ENCODE measurements at places on chromosomes 12 and 14.

DNA sequence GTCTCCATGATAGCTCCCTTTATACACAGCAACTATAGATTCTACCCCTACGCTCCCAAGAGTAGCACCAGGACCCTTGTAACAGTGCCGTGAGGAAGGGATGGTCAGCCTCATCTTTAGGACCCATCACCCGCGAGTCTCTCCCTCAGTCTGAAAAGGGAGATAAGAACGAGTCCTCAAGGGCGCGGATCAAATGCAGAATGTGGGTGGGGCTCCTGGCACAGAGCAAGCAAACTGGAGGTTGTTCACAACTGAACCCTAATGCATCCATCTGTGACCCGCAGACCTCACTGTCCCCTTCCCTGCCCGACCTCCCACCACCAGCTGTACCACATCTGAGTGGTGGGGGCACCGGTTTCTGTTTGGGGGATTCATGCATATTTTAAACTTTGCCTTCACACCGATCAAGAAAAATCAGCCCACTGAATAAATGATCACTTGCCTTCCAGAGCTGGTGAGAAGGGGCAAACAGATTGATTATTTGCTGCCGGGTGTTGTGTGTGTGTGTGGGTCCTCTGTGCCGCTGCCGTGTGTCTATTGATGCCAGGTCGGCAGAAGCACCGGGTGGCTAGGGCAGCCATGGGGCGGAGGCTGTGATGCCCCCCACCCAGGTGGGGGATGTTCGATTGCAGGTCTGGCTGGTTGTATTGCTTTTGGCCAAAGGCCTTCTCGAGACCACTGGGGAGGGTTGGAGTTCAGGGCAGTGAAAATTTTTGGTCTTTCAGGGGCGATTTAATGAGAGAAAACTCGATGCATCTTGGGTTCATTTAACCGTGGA, 35.7 kb upstream of the BEGAIN start:
- DNase-seq, result no peak

DNA sequence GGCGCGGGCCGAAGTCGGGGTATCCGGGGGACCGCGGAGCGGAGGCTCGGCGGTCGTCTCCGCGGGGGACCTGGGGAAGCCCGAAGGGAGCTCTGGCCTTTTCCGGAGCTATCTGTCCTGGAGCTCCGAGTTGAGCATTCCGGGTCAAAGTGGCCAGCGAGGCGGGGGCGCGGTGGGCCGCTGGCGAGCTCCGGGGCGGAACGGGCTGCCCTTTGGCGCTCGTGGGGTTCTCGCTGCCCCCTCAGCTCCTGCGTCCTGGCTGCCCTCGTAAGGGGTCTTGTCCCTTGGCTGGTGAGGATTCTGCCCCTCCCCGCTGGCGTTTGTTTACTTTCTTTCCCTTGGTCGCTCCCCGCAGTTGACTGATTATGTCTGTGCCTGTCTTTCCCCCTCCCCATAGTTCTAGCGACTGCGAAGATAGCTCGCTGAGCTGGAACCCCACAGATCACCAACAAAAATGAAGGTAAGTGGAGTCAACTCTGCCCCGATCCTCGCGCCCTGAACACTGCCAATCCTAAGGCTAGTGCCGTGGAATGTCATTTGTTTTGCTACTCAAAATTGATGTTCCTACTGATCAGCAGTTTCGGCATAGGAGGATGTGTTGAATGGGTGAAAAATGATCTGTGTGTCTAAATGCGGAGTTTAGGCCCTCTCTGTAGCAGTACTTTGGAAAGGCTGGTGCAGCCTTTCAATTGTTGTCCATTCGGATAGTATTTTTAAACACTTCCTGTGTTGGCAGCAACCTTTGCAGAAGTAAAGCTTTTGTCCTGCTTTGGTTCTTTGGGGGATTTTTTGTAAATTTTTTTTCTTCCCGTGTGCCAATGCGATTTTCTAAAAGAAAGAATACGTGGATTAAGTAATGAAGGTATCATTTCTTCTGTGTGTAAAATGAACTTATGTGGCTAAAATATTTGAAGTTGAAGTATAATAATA, 1.3 kb downstream of the ARID4A start:
- DNase-seq, result peak; percentile 43

DNA sequence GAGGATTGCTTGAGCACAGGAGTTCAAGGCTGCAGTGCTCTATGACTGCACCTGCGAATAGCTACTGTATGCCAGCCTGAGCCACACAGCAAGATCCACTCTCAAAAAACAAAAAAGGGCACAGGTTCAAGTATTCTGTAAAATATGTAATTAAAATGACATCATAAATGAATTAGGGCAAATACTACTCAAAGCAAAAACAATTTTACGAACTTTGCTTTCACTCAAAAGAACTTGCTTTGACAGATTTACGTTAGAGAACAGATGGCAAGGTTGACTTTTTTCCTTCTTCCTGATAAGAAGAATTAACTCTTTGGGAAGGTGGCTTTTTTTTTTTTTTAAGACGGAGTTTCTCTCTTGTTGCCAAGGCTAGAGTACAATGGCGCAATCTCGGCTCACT, 44.0 kb upstream of the EAPP start:
- no peak for DNase-seq

- DNase-seq, result peak; percentile 14
These were observed 94.3 kb downstream of the FUT8 start for GRCh38 chr14:65506801-65507200.

GRCh38 chr12:94753036-94753679, 102.8 kb upstream of the TMCC3 start:
- peak; percentile 48 for DNase-seq

DNA sequence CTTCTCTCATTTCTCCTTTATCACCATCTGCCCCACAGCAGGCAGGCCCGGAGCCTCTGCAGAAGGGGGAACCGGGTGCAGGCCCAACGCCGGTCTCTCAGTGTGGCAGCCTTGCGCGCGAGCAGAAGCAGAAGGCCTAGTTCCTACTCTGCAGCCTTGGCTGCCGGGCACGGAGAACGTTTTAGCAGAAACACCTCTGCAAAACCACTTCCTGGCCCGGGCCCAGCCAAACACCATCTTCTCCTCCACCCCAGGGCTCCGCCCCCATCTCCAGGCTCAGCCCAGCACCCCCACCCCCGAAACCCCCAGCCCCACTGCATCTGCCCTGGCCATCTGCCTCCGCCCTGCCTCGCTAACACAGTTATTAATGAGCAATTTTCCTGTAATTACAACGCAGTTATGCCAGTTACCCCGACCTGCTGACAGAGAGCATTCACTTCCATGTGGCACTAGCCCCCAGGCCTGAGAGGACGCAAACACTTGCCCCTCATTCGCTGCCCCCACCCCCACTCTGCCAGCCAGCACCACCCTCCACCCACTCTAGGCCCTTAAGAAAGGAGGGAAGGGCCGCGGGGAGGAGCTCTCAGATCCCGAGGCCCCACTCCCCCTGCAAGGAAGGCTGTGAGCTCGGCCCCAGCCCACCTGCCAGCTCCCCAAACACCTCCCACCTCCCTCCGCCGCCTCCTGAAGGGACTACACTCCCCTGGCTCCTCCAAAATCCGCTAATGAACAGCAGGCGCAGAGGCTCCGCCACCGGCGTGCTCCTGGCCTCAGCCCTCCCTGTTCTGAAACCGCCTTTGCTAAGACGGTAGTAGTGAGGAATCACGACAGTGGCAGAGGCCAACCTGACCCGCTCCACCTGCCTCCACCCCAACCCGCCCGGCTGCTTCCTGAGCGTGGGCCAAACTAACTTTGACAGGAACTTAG, 44.7 kb upstream of the FBRSL1 start:
- DNase-seq, result no peak

DNA sequence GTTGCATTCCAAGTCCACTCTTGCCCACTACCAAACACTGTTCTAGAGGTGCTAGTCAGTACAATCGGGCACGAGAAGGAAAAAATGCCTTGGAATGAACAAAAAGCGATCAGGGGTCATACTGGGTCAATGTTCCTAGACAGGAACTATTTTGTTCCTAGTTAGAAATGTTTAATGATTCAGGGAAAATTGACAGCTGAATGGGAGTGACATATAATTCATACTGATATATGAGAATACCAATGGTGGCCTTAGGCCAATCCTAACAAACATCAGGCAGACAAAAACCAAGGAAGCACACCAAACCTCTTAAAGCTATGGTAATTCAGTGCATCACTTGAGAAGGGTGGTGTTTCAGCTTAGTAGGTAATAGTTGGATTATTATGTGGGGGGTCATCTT, 51.1 kb downstream of the ANAPC7 start:
- DNase-seq, result no peak

GRCh38 chr14:71410578-71411284, 503.5 kb downstream of the PCNX1 start:
- no peak for DNase-seq

DNA sequence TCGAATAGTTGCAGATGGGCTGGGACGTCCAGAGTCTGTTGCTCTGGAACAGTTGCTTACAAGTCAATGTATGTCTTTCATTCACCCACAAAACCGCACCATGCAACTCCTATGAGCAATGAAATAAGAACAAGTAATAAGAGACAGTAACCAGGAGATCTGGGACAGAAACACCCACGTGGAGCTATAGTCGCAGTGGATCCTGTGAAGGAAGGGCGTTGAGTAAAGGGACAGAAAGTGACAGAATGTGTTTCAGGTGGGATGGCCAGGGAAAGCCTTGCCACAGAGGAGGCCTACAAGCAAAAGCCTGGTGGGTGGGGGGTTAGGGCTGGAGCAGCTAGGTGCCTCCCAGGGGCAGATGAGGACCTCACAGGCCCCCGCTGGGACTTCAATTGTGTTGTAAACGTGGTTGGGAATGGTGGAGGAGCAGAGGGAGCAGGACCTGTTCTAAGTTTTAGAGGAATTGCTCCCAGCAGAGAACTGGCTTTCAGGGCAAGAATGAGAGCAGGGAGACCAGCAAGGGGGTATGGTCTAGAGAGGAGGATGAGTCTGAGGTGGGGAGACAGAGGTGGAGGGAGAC, 86.7 kb upstream of the FZD10 start:
- DNase-seq, result no peak

DNA sequence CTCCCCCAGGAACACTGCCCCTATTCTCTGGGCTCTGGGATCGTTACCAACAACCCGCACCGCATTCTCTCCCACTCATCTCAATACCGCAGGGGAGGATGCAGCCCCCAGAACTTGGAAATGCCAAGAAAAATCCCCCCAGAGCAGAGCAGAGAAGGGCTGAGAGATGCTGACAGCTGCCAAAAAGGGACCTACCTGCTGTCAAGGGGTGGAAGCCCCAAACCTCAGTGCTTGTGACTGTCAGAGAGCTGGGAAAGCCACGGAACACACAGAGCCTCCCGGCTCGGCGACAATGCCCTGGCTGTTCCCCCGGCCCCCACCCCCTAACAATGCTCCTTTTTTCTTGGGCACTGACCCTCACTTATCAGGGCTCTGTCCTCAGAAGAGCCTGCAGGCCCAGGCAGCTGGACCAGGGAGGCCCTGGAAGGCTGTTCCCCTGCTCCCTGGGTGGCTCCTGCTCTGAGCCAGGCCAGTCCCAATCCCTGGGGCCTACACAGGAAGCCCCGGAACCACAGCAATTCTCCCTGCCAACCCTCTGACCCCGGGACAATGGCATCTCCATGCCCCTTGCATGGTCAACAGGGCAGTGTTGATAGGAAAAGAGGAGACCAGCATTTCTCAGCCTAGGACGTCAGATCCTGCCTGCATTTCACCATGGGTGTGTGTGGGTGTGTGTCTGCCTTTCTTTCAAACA, 78.9 kb downstream of the ITPK1 start:
- peak; percentile 43 for DNase-seq

DNA sequence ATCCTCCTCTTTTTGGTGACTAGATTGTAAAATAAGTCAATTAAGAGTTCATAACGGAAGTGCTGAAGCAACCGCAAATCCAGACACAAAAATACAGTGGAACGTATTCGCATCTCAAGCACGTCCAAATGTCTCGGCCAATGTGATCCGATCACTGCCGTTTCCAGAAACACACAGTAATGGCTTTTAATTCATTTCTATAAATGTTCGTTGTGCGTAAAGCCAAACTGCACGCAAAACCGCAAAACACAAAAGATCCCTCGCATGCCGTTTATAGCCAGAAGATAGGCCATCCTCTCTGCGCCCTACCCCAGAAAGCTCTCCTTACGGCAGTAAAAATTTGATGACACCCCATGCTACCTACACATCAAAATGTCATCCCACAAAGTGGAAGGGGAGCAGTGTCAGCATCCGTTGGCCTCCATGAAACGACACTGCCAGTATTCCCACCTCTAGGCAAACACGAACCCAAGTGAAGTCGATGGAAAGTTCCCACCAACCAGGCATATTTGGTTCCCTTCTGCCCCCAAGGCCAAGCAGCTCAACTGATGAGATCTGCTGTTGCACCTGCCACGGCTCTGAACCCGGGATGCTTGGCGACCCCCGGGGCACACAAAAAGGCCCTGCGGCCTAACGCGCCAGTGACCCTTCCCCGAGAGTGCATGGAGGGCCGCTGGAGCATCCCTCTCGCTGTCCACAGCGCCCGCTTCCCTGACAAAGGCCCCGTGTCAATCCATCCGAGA, 1.4 kb downstream of the HECTD4 start:
- peak; percentile 43 for DNase-seq

DNA sequence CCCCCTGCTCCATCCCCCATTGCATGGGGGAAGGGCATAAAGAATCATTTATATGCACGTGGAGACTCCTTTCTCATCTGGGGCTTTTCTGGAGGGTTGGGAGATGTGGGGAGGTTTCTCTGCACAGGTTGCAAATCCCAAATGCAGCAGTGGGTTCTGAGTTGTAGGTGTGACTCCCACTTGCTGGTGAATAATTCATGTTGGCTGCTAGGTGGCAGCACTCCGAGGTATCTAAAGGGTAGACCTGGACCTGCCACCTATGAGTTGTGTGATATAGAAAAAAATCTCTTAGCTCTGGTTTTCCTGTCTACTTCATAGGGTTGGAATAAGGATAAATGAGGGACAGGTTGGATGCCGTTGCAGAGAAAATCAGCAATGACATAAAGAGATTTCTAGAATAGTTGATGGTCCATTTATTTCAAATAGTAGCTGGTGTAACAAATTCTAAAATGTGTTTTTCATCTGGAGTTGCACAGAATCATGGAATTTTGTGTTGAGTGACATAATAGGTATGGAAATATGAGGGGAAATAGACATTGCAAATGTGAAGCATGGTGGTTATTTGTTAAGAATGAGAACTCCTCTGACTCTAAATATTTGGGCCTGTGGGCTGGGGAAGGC, 4.6 kb downstream of the MARCHF9 start:
- DNase-seq, result peak; percentile 35

DNA sequence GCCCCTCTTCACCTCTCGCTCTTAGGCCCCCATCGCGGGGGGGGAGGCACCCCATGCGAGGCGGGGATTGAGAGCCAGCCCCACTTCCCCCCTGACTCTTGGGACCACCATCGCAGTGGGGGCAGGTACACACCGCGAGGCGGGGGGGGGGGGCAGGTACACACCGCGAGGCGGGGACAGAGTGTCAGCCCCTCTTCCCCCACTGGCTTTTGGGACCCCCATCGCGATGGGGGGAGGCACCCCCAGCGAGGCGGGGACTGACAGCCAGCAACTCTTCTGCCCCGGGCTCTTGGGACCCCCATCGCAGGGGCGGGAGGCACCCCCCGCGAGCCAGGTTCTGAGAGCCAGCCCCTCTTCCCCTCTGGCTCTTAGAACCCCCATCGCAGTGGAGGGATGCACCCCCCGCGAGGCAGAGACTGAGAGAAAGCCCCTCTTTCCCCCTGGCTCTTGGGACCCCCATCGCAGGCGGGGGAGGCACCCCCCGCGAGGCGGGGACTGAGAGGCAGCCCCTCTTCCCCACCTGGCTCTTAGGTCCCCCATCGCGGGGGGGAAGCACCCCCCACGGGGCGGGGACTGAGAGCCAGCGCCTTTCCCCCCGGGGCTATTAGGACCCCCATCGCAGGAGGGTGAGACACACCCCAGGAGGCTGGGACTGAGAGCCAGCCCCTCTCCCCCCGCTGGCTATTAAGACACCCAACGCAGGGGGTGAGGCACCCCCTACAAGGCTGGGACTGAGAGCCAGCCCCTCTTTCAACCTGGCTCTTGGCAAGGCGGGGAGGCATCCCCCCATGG, 196.5 kb upstream of the PZP start:
- no peak for DNase-seq

- no peak for DNase-seq
These were observed 21.6 kb downstream of the RFC5 start for GRCh38 chr12:118038137-118038536.

Measured in astrocyte of the hippocampus (primary cell).